Urinary bladder (tissue), 4 donors: ENCODE measurements at places on chromosomes 3 and 15. TPM values are rescaled to one million over a fixed set of nuclear protein-coding genes. Genes with fewer than 3 reads are reported as not detected.

The KBTBD8 gene
- 3.8 TPM for total RNA-seq

The TGM5 gene
- 0.26 TPM for total RNA-seq

The VGLL4 gene
- total RNA-seq = 77.1 TPM

The RTP4 gene
- 2.5 TPM for total RNA-seq

The ZSCAN2 gene
- 11.7 TPM for total RNA-seq

- no peak for DNase-seq
Measured at GRCh38 chr15:72198356-72199204, 993 bp upstream of the GRAMD2A start.

DNA sequence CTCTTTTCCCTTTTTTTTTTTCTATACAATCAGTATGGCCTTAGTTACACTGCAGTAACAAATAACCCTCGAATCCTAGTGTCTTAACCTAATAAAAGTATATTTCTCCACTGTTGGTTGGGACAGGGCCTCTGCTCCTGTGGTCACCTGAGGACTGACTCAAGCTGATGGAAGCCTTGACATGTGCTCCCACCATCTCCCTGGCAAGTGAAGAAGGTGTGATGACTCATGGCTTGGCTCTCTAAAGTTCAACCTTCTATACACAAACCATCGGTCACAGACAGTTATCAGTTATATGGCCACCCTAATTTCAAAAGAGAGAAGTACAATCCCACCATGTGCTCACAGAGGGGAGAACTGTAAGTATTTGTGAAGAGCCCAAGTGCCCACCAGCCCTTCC lies 65.8 kb upstream of the CACNA2D3 start:
- no peak for DNase-seq

DNA sequence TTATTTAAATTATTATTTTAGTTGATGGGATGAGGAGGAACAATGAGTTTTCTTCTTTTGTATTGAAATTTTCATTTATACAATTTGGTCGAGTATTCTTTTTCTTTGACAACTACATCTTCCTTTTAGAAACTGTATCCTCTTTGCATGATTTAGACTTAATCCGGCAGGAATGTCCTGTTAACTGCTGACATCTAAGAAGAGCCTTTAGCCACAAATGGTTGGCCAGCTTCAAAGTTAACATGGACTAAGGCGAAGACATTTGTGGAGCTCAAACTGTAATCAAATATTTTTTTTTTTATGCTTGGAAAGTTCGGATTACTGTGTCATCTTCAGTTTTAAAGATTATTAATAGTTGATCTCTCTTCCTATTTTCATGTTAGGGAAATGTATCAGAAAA lies 43.2 kb downstream of the RIOX2 start:
- DNase-seq = no peak

DNA sequence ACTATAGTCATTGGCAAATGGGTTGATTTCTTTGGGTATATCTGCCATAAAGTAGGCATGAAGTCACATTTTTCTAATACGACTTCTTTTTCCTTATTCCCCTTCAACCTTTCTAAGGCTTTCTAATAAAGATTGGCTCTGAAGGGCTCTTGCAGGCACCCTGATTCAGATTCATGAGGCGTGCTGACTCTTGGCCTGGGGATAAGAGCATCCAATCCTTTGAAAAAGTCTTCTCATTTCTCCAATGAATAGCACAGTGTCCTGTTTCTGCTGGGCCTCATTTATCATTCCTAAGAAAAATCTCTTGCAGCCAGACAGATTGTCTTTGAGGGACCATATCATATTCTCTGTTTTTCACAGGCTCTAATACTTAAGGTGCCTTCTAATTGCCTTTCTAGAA lies 32.3 kb upstream of the BNIP2 start:
- no peak for DNase-seq

DNA sequence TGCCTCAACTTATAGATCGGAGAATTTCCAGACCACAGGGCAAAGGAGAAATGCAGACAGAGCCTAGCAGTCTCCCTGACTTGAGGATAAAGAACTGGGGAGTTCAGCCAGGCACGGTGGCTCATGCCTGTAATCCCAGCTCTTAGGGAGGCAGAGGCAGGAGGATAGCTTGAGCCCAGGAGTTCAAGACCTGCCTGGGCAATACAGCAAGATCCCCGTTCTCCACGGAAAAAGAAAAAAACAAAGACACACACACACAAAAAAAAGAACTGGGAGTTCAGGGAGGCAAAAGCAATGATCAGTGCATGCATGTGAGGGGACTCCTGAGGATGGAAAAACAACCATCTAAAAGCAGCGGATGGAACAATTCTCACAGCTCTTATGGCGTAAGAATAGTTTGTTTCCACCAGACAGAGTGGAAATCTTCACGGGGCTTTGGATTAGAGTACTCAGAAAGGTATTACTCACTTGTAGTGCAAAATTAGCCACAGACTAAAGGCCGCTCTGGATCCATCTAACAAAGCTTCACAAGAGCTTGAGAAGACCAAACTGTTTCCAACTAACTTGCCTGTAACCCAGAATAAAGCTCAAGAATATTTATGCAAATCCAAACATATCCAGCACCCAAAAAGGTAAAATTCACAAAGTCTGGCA lies 16.3 kb downstream of the SEC11A start:
- DNase-seq = no peak

DNA sequence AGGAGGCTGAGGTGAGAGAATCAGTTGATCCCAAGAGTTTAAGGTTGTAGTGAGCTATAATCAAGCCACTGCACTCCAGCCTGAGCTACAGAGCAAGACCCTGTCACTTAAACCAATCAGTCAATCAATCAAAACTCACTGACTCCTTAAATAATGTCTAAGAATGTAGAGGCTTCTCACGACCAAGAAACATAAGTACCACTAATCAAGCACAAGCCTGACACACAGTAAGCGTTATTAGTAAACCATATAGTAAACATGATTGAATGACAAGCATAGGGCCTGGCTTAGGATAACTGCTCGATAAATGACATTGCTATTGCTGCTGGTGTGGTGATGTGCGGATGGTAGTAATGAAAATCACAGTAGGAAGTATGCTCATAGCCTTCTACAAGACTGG lies 29.4 kb downstream of the C3orf85 start:
- no peak for DNase-seq

DNA sequence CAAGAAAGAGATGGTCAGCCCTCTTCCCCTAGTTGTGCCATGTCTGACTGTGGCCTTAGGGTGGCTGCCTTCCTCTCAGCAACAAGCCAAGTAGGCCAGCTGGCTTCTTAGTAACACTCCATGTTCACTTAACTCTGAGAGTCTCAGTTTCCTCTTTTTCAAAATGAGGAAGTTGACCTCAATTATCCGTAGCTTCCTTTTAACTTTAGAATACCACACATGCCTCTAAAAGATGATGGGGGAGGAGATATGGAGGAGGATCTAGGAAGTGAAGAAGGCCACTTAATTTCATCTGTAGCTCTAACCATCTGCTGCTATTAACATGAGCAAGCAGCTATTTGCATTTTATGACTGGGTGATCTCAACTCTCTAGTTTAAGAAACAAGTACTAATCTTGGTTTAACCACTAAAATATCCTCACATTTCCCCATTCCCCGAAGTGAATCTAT lies 32.9 kb downstream of the CD200R1L start:
- DNase-seq = no peak

GRCh38 chr3:59774634-59775033 lies 724.8 kb upstream of the CFAP20DC start:
- DNase-seq = no peak

- peak; percentile 33 for DNase-seq
Measured at GRCh38 chr3:155233213-155233612, 60.3 kb downstream of the STRIT1 start.

DNA sequence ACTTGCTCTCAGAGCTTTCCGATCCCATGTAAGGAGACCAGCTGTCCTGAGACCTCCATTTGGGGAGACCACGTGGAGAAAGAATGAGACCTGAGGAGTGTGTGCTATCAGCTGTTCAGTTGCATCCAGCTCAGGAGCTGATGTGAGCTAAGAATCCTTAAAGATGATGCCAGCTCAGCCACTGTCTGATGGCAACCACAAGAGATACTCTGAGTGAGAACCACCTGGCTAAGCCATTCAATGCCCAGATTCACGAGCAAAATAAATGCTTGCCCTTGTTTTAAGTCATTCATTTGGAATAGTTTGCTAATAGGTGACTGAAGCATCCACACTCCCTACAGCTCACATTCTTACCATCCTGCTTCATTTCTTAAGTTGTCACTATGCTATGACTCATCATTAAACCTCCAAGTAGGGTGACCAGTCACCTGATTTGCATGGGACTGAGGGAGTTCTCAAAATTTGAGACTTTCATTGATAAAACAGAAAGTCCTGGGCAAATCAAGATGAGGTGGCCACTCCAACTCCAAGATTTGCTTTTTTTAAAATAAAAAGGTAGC lies 56.4 kb downstream of the SPTSSB start:
- DNase-seq = no peak
